Esophagus muscularis mucosa (tissue), 4 donors: ENCODE measurements at places on chromosomes 1 and 21. TPM values are rescaled to one million over a fixed set of nuclear protein-coding genes. Genes with fewer than 3 reads are reported as not detected.

Gene RAB7B
- 2.4 TPM for total RNA-seq

Gene SH2D1B
- total RNA-seq = not detected

Gene EPHA10
- total RNA-seq = 0.83 TPM

Gene PTGFR
- 2.9 TPM for total RNA-seq

Gene MACF1
- total RNA-seq = 582 TPM

Gene FAM163A
- 0.50 TPM for total RNA-seq

Gene NOL9
- total RNA-seq = 25.0 TPM

Gene SEMA4A
- total RNA-seq = 3.3 TPM

Gene PTAFR
- 4.6 TPM for total RNA-seq

Gene ZNF362
- total RNA-seq = 17.2 TPM

Gene SLFNL1
- 0.42 TPM for total RNA-seq

Gene PTGER3
- total RNA-seq = 5.4 TPM

Gene ACTA1
- total RNA-seq = 0.29 TPM

Gene MTARC2
- total RNA-seq = 15.6 TPM

Gene MYOG
- total RNA-seq = not detected

Gene RNU1-3
- total RNA-seq = under 0.01 TPM

Gene KRTAP7-1
- not detected for total RNA-seq

Gene DNAJC28
- total RNA-seq = 1.8 TPM

Gene AKR7A2
- 66.4 TPM for total RNA-seq

Gene ADAM15
- 142 TPM for total RNA-seq

Gene RHBG
- not detected for total RNA-seq

Gene IL24
- not detected for total RNA-seq

Gene TMIGD3
- 1.7 TPM for total RNA-seq

Gene PEX14
- 22.6 TPM for total RNA-seq

Gene AGL
- 151 TPM for total RNA-seq

Gene LMX1A
- total RNA-seq = not detected

Gene IL12RB2
- total RNA-seq = 0.29 TPM

Gene OR2L2
- not detected for total RNA-seq

Gene ELF3
- total RNA-seq = 1.2 TPM

Gene AQP10
- not detected for total RNA-seq

Gene STYXL2
- total RNA-seq = 0.46 TPM

Gene CCDC190
- 0.26 TPM for total RNA-seq

Gene RBM11
- 0.42 TPM for total RNA-seq

Gene ICOSLG
- 0.66 TPM for total RNA-seq

Gene CSF1
- total RNA-seq = 27.0 TPM

Gene BEND5
- total RNA-seq = 4.6 TPM

Gene HMGCS2
- 1.1 TPM for total RNA-seq

Gene URB1
- total RNA-seq = 21.5 TPM

Gene AMY1A
- not detected for total RNA-seq

Gene NBPF4
- total RNA-seq = not detected

Gene SEMA6C
- 12.2 TPM for total RNA-seq

Gene THEM5
- not detected for total RNA-seq

Gene TAS1R1
- not detected for total RNA-seq

Gene NBPF10
- total RNA-seq = 0.91 TPM

Gene PSEN2
- total RNA-seq = 53.0 TPM

Gene MPL
- 0.63 TPM for total RNA-seq

Gene FCRL6
- not detected for total RNA-seq

Gene FMO2
- total RNA-seq = 69.4 TPM

Gene SPRR4
- total RNA-seq = not detected

Gene CFAP141
- total RNA-seq = not detected

Gene DNASE2B
- total RNA-seq = not detected

Gene CELSR2
- total RNA-seq = 8.3 TPM

Gene FAM131C
- not detected for total RNA-seq

Gene ASTN1
- 1.7 TPM for total RNA-seq

Gene ORC1
- total RNA-seq = 0.34 TPM

Gene PCP4L1
- total RNA-seq = 3.3 TPM

Gene ZNF683
- not detected for total RNA-seq

Gene SELENBP1
- 113 TPM for total RNA-seq

Gene CCDC185
- not detected for total RNA-seq
